Frontal cortex (tissue), 4 donors: ENCODE measurements at places on chromosomes 11 and 22. TPM values are rescaled to one million over a fixed set of nuclear protein-coding genes. Genes with fewer than 3 reads are reported as not detected.

TRIM51G gene
- total RNA-seq = 0.41 TPM

PHLDA2 gene
- total RNA-seq = not detected

GPR83 gene
- 1.2 TPM for total RNA-seq

GRCh38 chr22:40322021-40322420 is 24.3 kb upstream of the ADSL start:
- no peak for DNase-seq

GRCh38 chr11:114273890-114274635 is 22.1 kb upstream of the NNMT start:
- DNase-seq = no peak

DNA sequence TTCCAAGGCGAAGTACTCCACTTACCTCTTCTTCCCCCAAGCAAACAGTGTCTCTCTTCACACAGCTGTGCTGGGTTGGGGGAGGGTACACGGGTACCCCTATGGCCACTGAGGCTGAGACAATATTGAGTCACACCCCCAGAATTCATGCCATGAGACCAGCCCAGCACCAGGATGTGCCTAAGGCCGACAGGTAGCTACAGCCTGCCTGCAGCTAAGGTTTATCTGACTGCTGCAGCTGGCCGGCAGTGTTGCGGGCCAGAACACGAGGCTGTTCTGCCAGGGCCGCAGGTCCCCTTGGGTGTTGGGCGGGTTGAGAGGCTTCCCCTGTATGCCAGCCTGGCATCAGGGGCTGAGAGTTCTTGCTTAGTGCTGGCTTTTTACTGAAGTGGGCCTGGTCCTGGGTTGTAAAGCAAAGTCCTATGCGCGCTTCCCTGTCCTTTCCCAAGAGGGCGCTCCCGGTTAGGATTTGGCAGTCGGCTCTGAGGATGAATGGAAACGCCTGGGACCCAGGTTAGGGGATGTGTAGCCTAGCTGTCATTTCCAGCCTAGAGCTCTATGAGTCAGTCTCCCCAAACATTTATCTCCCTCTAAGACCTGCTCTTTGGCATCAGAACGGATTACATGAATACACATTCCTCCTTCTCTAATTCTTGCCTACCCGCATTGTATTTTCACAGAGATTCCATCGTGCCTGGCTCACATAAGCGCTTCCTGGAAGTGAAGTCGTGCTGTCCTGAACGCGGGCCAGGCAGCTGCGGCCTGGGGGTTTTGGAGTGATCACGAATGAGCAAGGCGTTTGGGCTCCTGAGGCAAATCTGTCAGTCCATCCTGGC is 7.1 kb downstream of the USP18 start:
- DNase-seq = peak; percentile 64
